Nasal cavity respiratory epithelium epithelial cell of viscerocranial mucosa (primary cell): ENCODE measurements at places on chromosomes 2 and 18. TPM values are rescaled to one million over a fixed set of nuclear protein-coding genes. Genes with fewer than 3 reads are reported as not detected.

SP140L gene
- total RNA-seq = 2.1 and 10.3 TPM in 2 replicates

INPP5D gene
- total RNA-seq = 29.7 and 88.3 TPM in 2 replicates

PIKFYVE gene
- total RNA-seq = 30.4 and 40.1 TPM in 2 replicates

GREB1 gene
- 0.28 and 0.34 TPM in 2 replicates for total RNA-seq

DQX1 gene
- 1.0 and 3.9 TPM in 2 replicates for total RNA-seq

IL1RN gene
- 53.7 and 106 TPM in 2 replicates for total RNA-seq

NTSR2 gene
- total RNA-seq = not detected in 2 replicates

EVX2 gene
- not detected in 2 replicates for total RNA-seq

CHMP1B gene
- 150 and 161 TPM in 2 replicates for total RNA-seq

C2orf66 gene
- total RNA-seq = under 0.01 and 0.93 TPM in 2 replicates

FAHD2B gene
- total RNA-seq = 7.8 and 12.6 TPM in 2 replicates

BCL2L11 gene
- total RNA-seq = 4.4 and 14.8 TPM in 2 replicates

PDE1A gene
- total RNA-seq = 0.21 and 0.34 TPM in 2 replicates

ARHGAP15 gene
- 0.07 TPM in 1 of 2 replicates, not detected in the other for total RNA-seq

PTPRM gene
- total RNA-seq = 27.7 and 87.1 TPM in 2 replicates

RNF152 gene
- total RNA-seq = 24.6 and 76.5 TPM in 2 replicates

ASXL3 gene
- total RNA-seq = under 0.01 and 0.14 TPM in 2 replicates

RFTN2 gene
- 0.14 TPM in 1 of 2 replicates, not detected in the other for total RNA-seq

GALR1 gene
- not detected in 2 replicates for total RNA-seq

TWIST2 gene
- 1.1 and 4.8 TPM in 2 replicates for total RNA-seq
